ENCODE measurements at places on chromosomes 4 and X.

GRCh38 chr4:169185133-169185956, 85.4 kb downstream of the SH3RF1 start:
- no peak for DNase-seq

GRCh38 chr4:98626350-98626749, 32.1 kb downstream of the TSPAN5 start:
- no peak for DNase-seq

GRCh38 chr4:187085339-187085738, 361.7 kb upstream of the FAT1 start:
- DNase-seq: no peak

DNA sequence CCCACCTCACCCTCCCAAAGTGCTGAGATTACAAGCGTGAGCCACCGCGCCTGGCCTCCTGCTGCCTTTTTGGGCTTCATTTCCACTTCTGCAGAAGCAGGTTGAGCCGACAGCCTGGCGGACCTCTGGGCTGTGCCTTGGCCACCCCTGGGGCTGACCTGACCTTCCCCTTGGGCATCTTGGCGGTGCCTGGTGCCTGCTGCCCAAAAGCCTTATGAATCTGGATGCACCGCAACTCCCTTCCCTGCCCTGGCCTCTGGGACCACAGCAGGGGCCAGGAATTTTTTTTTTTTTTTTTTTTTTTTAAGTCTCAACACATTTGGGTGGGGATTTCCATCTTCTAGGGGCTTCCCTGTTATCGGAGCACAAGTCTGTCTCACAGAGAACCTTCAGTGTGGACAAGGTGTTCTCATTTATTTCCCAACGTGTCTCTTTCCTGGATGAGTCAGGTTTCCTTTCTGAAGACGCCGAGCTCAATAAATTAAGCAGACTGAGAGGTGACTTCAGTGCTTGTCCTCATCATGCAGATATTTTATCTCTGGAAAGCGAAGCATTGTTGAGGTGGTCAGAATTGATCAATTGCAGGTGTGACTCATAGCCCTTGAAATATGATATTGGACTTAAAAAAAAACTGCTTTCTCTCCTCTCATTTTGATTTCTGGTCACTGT, 79.7 kb downstream of the SHROOM2 start:
- peak; percentile 5 for DNase-seq

- DNase-seq: no peak
Measured at GRCh38 chrX:37817176-37817575, 30.2 kb downstream of the DYNLT3 start.

GRCh38 chr4:140363051-140363450, 10.4 kb upstream of the SCOC start:
- no peak for DNase-seq

GRCh38 chr4:132114885-132115284, 1034.2 kb upstream of the PCDH10 start:
- DNase-seq: no peak

- DNase-seq: no peak
Measured at GRCh38 chr4:172927096-172927814, 241.4 kb upstream of the GALNT7 start.

DNA sequence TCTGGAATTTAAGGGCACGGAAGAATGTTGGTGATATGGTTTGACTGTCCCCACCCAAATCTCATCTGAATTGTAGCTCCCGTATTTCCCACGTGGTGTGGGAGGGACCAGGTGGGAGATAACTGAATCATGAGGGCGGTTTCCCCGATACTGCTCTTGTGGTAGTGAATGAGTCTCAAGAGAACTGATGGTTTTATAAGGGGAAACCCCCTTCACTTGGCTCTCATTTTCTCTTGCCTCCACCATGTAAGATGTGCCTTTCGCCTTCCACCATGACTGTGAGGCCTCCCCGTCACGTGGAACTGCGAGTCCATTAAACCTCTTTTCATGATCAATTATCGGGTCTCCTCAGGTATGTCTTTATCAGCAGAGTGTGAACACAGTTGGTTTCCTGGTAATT, 25.6 kb upstream of the DHRSX start:
- DNase-seq: no peak

DNA sequence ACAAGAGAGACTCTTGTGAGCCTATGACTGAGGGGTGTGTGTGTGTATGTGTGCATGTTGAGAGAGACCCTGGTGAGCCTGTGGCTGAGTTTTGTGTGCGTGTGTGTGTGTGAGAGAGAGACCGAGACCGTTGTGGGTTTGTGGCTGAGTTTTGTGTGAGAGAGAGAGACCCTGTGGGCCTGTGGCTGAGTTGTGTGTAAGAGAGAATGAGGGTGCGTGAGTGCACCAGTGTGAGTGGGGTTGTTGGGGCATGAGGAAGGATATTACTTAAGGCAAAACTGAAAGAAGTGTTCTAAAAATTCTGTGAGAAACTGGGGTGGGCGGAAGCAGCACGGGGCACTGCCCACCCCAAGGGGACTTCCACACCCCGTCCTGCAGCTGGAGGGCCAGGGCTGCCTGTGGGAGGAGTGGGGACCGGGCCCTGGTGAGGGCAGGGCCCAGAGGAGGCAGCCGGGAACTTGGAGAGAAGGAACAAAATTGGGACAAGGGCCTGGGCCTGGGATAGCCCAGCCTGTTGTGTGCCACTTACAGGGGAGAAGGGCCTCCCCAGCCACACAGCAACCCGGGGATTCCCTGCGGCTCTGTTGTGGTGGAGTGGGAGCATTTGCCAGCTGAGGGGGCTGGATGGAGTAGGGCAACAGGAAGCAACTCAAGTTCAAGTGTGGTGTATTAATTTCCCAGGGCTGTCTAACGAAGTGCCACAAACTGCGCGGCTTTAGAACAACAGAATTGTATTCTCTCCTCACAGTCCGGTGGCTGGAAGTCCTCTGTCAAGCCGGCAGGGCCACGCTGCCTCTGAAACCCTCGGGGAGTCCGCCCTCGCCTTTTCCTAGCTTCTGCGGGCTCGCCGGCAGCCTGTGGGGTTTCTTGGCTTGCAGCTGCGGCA, 22.1 kb downstream of the TMEM131L start:
- peak; percentile 67 for DNase-seq

- DNase-seq: no peak
Measured at GRCh38 chrX:69148946-69149345, 16.3 kb downstream of the PJA1 start.

GRCh38 chr4:149426461-149426860, 389.2 kb downstream of the IQCM start:
- no peak for DNase-seq

DNA sequence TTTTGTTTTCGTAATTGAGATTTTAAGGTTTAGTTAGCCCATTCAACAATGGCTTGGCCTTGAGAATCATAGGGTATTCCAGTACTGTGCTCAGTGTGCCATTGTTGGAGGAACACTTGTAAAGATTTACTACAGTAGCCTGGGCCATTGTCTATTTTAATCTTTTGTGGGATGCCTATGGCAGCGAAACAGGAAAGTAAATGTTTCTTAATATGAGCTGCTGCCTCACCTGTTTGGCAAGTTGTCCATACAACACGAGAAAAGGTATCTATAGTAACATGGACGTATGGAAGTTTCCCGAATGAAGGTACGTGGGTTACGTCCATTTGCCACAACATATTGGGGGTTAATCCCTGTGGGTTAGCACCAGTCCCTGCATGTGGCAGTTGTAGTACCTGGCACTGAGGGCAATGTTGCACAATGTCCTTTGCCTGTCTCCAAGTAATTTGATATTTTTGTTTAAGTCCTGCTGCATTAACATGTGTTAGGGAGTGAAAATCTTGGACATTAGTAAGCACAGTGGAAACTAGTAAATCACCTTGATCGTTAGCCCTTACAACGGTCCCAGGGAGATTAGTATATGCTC, 38.6 kb upstream of the AADAT start:
- no peak for DNase-seq

- no peak for DNase-seq
Measured at GRCh38 chr4:76210452-76210851, 3.2 kb downstream of the SCARB2 start.

- DNase-seq: no peak
Measured at GRCh38 chr4:82419451-82419850, 10.8 kb downstream of the HNRNPDL start.

DNA sequence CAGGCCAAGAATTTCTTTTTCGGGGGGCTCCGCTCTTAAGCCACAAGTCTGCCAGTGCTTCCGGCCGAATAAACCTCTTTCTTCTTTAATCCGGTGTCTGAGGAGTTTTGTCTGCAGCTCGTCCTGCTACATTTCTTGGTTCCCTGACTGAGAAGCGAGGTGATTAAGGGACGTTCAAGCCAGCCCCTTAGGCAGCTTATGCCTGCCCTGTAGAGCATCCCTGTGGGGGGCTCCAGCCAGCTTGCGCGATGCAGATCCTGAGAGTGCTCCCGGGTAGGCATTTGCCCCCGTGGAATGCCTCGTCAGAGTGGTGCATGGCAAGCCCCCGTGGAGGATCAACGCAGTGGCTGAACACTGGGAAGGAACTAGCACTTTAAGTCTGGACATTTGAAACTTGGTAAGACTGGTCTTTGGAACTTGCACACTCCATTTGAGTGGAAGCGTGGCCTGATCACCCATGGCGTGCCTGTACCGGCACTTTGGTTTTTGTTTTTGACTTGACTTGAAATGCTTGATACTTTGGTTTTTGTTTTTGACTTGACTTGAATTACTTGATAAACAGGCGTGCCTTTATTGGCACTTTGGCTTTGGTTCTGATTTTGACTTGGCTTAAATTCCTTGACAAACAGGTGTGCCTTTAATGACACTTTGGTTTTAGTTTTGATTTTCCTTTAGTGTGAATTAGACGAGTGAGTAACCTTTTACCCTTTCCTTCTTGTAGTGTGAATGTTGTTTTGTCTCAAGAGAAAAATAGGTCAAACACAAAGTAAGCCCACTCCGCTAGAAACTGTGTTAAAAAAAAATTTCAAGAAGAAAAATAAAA, 6.1 kb downstream of the ACOX3 start:
- no peak for DNase-seq

DNA sequence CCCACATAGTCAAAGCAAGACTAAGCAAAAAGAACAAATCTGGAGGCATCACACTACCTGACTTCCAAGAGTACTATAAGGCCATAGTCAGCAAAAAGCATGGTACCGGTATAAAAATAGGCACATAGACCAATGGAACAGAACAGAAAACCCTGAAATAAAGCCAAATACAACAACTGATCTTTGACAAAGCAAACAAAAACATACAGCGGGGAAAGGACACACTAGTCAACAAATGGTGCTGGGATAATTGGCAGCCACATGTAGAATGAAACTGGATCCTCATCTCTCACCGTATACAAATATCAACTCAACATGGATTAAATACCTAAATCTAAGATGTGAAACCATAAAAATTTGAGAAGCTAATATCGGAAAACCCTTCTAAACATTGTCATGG, 819.3 kb upstream of the FRG1 start:
- no peak for DNase-seq

Data from activated gamma-delta T cell (primary cell).